Effector CD4-positive, alpha-beta T cell (primary cell): ENCODE measurements at places on chromosomes 6 and 20.

GRCh38 chr6:106643061-106643460, 13.7 kb downstream of the QRSL1 start:
- DNase-seq, result no peak

DNA sequence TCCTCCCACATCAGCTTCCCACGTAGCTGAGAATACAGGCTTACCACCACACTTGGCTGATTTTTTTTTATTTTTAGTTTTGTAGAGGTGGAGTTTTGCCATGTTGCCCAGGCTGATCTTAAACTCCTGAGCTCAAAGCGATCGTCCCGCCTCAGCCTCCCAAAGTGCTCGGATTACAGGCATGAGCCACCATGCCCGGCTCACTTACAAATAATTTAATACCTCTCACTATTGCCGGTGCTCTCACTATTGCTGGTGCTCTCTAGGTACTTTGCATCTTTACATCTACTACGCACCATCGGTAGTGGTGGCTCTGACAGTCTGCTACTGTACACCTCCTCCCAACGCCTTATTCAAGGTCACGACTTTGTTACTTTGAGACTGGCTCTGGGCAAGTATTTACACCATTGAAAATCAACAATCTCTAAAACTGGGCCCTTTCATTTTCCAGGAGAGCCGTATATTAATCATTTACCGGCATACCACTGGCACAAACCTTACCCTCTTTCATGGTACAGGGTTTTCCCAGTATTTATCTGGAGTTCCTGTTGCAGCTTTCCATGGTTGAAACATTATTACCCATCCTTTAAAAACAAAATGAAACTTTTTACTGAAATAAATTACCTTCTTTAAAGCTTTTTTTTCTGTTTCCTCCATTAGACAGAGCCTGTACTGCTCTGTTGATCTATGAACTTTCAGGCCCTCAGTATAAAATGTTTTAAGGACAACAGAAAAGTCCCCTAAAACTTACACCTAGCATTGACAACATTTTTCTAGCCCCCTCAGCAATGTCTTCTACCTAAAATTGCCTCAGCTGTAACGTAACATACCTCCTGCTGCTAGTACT, 259.6 kb upstream of the PLCB4 start:
- no peak for DNase-seq

DNA sequence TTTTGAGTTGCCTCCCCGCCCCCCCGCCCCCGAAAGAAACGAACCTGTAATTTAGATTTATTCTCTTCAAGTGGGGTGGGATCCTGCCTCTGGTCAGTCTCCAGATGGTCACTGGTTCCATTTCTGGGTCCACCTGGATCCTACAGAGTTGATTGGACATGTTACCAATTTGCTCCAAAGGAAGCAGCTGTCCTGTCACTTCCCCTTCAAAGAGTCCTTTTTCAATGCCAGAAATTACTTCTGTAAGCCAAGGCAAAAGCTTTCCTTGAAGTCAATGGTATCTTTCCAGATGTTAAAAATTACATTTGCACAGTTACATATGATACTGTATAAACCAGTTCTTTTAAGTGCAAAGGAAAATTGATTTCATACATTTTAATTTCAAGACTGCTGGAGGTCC, 12.0 kb upstream of the ANKRD60 start:
- no peak for DNase-seq

DNA sequence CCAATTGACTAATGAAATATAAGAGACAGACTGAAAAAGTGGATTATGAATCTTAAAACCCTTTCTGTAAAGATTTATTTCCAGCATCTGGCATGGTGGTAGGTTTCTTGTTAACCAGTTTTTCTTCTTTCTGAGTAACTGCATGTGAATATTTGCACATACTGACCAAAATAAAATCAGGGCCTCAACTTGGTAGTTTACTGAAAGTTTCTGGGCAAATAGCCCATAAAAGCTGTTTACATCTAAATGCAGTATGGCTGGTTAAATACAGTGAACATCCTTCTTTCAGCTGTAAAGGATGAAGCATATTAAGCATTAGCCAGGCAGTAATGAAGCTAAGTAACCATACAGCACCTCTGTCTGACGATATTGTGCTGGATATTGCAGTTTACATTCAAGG, 83.6 kb upstream of the EYS start:
- no peak for DNase-seq

GRCh38 chr6:105936972-105937371, 149.2 kb upstream of the PRDM1 start:
- DNase-seq, result no peak

- DNase-seq, result no peak
Measured at GRCh38 chr6:64293298-64293697, 657.7 kb downstream of the PHF3 start.
